ENCODE measurements at places on chromosomes 6 and 20.

GRCh38 chr6:168363811-168364792 lies 44.5 kb upstream of the DACT2 start:
- no peak for DNase-seq

- no peak for DNase-seq
Observed at GRCh38 chr6:64622944-64623343, 987.3 kb downstream of the PHF3 start.

GRCh38 chr6:12233693-12234571 lies 56.2 kb upstream of the EDN1 start:
- DNase-seq: peak; percentile 64

GRCh38 chr6:115908906-115909559 lies 151.7 kb downstream of the FRK start:
- no peak for DNase-seq

GRCh38 chr20:23509247-23509913 lies 18.5 kb downstream of the CST8 start:
- no peak for DNase-seq

GRCh38 chr6:104940893-104941728 lies 15.8 kb upstream of the LIN28B start:
- DNase-seq: peak; percentile 1

GRCh38 chr6:108736002-108736361 lies 112.2 kb upstream of the ARMC2 start:
- DNase-seq: no peak

GRCh38 chr20:19789446-19789845 lies 31.4 kb downstream of the RIN2 start:
- no peak for DNase-seq

DNA sequence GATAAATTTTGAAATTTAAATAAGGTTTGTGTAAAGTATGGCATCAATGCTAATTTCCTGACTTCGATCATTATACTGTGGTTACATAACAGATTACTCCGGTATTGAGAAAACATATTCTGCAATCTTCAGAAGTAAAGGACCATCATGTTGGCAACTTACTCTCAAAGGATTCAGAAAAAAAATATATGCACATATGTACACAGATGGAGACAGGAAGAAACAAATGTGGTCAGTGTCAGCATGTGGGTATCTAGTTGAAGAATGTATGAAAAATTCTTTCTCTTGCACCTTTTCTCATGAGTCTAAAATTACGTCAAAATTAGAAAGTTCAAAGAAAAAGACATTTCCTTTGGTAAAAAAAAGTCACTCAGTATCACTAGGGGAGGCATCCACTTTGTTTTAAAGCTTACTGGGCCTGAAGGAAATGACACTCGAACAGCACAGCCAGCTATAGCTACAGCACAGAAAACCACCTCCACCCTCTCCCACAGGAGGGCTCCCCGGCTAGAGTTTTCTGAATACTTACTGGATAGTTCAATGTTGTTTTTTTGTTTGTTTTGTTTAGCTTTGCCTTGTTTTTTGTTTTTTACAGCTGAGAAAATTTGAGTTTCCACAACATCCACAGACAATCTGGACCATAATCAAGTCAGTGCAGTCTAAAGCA lies 317.2 kb upstream of the AGPAT4 start:
- DNase-seq: no peak

DNA sequence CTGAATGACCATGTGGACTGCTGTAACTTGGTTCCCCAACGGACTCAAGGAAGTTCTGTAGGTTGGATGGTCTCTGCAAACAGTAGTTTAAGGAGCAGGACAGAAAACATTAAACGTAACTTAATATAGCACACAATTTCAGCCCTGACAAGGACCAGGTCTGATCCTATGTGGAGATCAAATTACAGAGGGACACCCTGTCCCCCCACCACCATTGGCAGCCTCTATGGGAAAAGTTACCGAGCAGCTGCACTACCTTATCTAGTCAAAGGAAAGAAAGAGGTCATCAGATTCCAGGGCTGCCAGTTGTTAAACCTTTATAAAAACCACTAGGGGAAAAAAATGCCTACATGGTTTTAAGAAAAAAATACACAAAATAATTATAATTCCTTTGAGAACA lies 191.5 kb upstream of the RSPO3 start:
- no peak for DNase-seq

DNA sequence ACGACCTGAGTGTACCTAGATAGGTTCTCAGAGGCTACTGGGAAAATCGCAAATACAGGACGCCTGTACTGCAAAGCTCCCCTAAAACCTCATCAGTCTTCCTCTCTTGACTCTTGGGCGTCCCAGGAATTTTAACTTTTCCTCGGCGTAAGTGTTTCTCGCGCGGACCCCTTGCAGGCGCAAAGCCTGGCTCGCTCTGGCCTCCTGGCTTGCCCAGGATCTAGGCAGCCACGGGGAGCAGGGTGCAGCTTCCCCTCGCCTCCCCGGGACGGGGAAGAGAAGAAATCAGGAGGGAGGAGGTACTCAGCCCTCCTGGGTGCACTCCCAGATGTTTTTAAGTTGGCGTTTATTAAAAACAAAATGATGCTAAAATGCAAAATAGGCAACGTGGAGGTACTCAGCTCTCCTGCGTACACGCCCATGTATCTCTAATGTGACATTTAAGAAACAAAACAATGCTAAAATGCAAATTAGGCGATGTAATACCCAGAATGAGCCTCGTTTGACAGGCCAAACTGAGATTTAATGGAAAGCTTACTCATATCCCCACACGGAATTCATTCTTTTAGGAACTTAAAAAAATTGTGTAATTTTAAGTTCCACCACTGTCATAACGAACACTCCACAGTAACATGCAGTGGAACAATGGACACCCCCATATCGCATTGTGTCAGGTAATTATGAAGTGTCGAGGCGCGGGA lies 1.6 kb upstream of the SOBP start:
- no peak for DNase-seq

GRCh38 chr6:170052991-170053821 lies 237.7 kb downstream of the DLL1 start:
- DNase-seq: no peak

GRCh38 chr6:117168296-117169063 lies 96.9 kb upstream of the VGLL2 start:
- DNase-seq: no peak

DNA sequence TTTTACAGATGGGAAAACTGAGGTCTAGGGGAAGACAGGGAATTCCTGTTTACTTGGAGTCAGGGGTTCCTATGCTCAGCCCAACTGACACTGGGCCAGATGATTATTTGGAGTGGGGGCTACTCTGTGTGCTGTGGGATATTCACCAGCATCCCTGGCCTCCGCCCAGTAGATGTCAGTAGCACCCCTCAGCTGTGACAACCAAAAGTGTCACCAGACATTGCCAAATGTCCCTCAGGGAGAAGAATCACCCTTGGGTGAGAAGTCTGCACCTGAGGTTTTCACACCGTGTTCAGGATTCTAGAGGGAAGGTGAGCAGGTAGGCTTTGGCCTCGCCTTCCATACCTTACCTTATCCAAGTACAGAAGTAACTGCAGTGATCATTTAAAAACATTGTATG lies 27.6 kb downstream of the CDH26 start:
- DNase-seq: no peak

DNA sequence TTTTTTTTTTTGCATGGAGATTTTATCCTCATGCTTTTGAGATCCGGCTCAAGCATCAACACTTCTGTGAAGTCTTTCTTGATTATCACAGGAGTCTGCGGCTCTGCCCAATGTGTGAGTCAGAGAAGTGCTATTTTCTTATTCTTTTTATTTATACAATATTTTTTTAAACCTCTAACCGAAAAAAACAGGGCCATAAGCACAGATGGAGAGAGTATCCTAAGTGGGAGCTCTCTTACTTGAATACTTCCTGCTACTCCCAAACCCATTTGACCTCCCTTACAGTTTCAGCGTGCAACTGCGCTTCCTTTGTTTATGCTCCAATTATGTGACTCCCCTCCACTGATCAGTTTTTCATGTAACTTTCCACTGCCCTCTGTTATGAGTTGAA lies 8.7 kb upstream of the ATXN1 start:
- peak; percentile 49 for DNase-seq

- peak; percentile 68 for DNase-seq
Observed at GRCh38 chr6:73394577-73395354, at the start of gene DDX43. DDX43 (plus strand) TSS chr6:73394828; CDS start chr6:73394906, 78 bp downstream.

- DNase-seq: no peak
Observed at GRCh38 chr20:40955326-40955725, 73.3 kb upstream of the TOP1 start.

DNA sequence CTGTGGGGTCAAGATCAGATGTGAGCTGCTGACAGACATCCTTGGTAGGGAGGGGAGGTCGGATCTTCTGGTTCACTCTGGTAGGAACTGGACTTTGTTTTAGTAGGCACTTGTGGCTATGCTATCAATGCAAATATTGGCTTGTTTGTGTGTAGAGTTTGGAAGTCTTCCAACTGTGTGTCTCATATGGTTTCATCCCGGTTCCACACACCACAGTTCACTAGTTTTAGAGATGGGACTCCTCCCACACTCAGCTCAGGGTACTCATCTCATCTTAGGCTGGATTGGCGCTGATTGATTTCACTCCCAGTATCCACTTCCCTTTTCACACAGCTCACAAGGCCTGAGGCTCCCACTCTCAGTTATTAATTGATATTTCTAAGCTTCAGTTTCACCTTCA lies 161.3 kb downstream of the THBS2 start:
- DNase-seq: no peak

DNA sequence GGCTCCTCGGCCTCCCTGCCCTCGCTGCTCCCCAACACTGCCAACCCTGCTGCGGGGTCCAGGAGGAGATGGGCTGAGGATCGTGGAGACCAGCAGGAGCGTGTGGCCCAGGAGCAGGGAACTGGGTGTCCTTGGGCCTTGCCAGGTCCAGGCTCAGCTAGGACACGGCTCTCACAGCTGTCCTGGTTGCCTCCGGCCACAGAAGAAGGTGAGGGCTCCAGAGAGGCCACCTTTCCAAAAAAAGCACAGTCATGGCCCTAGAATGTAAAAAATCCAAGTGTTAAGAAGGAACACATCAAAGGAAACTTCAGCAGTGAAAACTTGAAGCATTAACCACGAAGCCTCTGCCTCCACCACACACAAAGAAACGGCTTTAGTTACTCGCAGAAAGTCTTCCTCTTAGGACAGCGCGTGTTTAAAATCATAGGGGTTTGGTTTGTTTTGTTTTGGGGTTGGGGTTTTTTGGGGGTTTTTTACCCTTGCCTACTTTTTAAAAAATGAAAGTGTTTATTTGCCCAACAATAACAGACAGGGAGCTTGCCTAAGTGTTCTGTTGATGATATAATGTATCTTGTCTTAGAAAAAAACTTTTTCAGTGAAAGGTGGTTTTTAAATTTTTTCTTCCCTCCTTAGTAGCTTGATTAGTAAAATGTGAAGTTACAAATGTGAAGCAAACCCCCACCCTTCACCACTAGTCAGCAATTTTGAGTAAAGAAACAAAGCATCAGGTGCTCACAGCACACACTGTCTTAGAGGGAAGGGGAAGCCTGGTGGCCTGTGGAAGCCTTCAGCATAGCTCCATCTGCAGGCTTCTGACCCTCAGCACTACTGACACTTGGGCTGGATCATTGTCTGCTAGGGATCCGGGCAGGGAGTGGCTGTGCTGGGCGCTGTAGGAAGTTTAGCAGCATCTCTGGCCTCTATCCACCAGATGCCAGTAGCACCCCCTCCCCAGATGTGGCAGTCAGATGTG lies 60.0 kb downstream of the PTPN1 start:
- DNase-seq: no peak

DNA sequence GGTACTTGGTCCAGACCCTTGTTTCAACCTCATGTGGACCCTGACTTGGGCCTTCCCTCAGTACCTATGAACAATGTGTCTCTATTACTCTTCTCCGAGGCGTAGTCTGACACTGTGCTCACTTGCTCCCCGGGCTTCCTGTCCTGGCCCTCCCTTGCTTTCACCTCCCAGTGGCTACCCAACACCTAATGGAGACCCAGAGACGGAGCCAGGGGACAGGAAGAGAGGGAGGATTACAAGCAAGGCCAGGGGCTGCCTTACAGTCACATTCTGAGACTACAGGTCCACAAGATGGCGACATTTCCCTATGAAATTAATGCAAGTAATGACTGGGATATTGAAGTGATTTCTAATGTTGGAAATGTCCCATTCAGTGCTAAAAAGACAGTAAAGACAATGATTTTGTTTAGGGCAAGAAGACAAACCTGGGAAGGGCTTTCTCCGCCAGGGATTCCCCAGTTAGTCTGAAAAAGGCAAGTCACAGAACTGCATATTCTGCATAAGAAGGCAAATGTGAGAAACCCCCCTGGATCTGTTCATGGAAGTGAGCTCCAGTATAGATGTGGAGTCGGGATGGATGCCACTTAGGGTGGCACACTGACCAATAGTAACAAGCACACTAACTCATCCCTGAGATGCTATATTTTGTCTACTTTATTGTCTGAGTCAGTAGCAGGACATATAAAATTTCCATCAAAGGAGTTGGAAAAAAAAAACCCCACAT lies 44.0 kb upstream of the ZBTB24 start:
- DNase-seq: peak; percentile 53

DNA sequence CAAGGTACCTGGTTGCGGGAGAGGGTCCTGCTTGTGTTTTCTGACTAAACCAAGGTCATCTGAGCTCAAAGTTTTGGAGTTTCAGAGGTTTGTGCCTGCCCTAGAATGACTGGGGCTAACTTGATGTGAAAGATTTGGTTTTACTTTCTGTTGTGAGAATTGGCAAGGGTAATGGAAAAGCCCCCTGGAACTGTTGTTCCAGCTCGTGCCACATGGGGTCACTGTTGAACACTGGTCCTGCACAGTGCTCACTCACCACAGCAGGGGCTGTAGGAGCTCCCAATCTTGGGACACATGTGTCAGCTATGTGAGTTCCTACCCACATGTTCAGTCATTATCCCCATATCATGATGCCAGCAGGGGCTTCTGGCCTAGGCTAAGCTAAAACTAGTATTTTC lies 6.5 kb downstream of the TGM6 start:
- DNase-seq: no peak

GRCh38 chr6:36955671-36956445 lies 1.3 kb downstream of the PI16 start:
- no peak for DNase-seq

GRCh38 chr6:159031846-159032245 lies 12.9 kb downstream of the TAGAP start:
- no peak for DNase-seq

DNA sequence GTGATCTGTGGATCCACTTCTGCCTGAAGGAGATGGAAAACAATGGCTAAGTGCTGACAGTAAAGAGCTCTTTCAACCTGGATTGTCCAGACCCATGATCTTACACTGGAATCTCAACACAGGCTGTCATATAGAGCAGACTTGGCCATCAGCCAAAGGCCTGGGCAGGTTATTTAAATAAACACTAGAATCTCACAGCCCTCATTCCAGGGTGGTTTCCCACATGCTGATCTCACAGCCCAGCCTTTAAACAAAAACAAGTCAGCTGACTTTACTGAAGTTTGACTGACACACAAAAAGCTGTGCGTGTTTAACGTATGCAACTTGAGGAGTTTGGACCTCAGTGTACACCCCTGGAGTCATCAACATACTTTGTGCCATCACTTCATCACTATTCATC lies 28.4 kb downstream of the SYNDIG1 start:
- DNase-seq: no peak

Measured in stromal cell of bone marrow (primary cell).